ENCODE measurements at places on chromosomes 7 and 10. TPM values are rescaled to one million over a fixed set of nuclear protein-coding genes. Genes with fewer than 3 reads are reported as not detected.
A peak's percentile ranks its signal among the peaks of the same experiment; 100 is the strongest.

DNA sequence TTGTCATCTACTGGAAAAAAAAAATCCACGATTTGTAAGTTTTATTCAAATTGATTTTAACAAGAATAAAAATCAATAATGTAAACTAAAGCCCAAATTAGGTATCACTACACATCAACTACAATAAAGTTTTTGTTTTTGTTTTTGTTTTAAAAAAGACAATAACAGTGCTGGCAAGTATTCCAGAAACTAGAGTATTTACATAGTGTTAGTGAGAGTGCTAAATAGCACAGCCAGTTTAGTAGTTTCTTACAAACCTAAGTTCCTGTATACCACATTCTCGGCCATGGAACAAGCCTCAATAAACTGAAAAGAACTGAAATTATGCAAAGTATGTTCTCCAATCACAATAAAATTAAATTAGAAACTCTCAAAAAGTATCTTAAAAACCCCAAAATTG is 8.1 kb downstream of the ARHGAP12 start:
- H3K27me3 ChIP-seq, result no peaks in the 10 kb centered on the region
- no peak overlapping the region for H3K4me3 ChIP-seq
- peaks cover 75% of the 10 kb centered on the region for H3K4me1 ChIP-seq

GRCh38 chr10:88896994-88897853 is 17.2 kb downstream of the STAMBPL1 start:
- H3K27ac ChIP-seq, result peak overlapping the region; percentile 2
- H3K4me3 ChIP-seq, result no peak overlapping the region
- peaks cover 62% of the 10 kb centered on the region for H3K36me3 ChIP-seq
- H3K27me3 ChIP-seq, result no peaks in the 10 kb centered on the region

DNA sequence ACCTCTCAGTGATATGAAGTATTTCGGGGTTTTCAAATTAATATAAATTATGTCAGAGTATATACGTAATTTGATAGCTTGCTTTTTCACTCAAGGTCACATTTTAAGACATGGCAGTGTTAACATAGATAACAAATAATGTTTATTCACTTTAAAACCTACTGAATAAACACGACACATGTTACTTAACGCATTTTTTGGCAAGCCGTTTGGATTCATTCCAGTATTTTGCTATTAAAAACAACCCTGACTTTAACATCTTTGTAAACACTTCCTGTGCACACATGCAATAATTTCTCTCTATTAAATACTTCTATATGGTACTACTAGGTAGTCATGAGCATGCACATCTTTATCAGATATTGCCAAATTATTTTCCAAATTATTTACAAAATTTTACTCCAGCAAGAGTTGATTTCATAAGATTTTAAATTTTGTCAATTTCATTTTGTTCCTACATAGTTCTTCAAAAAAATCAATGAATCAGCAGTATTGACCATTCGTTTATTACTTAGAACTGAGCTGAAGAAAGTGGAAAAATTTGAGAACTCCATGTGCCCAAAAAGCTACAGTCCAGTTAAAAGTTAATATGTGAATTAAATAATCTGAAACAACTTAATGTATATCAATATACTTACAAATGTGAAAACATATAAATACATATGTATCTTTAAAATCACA is 26.8 kb upstream of the THSD7A start:
- no peaks in the 10 kb centered on the region for H3K4me1 ChIP-seq
- no peak overlapping the region for H3K27ac ChIP-seq
- no peak for DNase-seq
- no peaks in the 10 kb centered on the region for H3K27me3 ChIP-seq
- no peaks in the 10 kb centered on the region for H3K36me3 ChIP-seq
- no peak overlapping the region for H3K4me3 ChIP-seq

DNA sequence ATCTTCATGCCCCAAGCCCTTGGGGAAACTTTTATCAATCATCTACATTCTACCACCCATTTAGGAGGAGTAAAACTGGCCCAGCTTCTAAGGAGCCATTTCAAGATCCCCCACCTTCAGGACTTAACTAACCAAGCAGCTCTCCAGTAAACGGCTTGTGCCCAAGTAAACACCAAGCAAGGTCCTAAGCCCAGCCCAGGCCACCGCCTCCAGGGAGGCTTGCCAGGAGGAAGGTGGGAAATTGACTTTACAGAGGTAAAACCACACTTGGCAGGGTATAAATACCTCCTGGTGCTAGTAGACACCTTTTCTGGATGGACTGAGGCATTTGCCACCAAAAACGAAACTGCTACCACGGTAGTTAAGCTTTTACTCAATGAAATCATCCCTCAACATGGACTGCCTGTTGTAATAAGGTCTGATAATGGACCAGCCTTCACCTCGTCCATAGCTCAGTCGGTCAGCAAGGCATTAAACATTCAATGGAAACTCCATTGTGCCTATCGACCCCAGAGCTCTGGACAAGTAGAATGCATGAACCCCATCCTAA is 5.6 kb downstream of the AKR1B15 start:
- no peaks in the 10 kb centered on the region for H3K27me3 ChIP-seq
- no peak for DNase-seq
- H3K4me3 ChIP-seq, result no peak overlapping the region
- no peak overlapping the region for H3K27ac ChIP-seq
- no peaks in the 10 kb centered on the region for H3K4me1 ChIP-seq

Gene TEX47
- not detected for total RNA-seq

DNA sequence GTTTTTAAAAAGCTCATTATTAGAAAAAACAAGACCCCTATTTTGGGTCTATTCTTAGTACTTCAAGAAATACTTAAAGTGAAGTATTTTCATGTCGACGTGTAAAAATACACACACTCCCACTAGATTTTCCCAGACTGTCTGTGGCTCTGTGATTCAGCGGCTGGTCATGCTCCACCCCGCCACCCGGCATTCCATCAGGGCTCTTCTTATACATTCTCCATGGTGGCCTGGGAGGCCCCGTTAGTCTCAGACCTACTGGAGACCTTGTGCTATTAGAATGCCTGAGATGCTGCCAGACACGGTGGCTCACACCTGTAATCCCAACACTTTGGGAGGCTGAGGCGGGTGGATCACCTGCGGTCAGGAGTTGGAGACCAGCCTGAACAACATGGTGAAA is 13.1 kb downstream of the TECPR1 start:
- no peak for DNase-seq
- H3K4me3 ChIP-seq, result no peak overlapping the region
- no peaks in the 10 kb centered on the region for H3K27me3 ChIP-seq
- H3K4me1 ChIP-seq, result no peaks in the 10 kb centered on the region
- peaks cover 39% of the 10 kb centered on the region for H3K36me3 ChIP-seq

Gene CDHR3
- total RNA-seq, result 3.7 TPM

- peaks cover 2% of the 10 kb centered on the region for H3K27me3 ChIP-seq
- no peak overlapping the region for H3K4me3 ChIP-seq
- no peak for DNase-seq
- no peaks in the 10 kb centered on the region for H3K36me3 ChIP-seq
- H3K4me1 ChIP-seq, result peaks cover 4% of the 10 kb centered on the region
Observed at GRCh38 chr10:69665474-69666320, 35.6 kb downstream of the FAM241B start.

Gene AKR1B1
- 106 TPM for total RNA-seq

DNA sequence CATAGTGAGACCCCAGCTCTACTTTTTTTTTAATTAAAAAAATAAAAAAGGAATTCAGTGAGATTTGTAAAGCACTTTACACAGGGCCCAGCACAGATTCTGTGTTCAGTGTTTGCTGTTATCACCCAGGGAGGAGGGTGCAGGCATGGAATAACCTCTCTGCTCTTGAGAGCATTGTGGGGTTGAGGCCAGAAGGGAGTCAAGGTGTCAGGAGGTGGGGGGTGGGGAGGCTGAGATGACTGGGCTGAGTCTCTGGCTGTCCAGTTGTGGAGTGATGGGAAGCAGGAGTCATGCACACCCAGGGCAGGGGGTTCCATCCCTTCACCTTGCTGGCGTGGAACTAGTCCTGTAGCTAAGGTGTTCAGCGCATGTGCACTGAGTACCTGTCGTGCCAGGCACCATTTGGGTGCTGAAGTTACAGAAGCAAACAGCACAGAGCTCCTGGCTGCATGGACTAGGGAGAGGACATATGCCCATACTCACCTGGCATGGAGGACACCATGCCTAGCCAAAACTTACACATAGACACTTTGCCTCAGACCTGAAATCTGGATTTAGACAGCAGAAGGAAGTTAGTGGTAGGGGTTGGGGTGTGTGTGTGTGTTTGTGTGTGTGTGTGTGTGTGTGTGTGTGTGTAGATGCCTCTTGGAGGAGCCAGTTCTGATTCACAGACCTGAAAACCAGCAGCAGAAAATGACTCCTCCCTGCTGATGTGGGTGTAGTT is 69.2 kb upstream of the LRRC4 start:
- H3K4me1 ChIP-seq, result peaks cover 19% of the 10 kb centered on the region
- H3K27me3 ChIP-seq, result peaks cover 3% of the 10 kb centered on the region
- DNase-seq, result no peak
- H3K36me3 ChIP-seq, result peaks cover 6% of the 10 kb centered on the region
- no peak overlapping the region for H3K4me3 ChIP-seq
- H3K27ac ChIP-seq, result no peak overlapping the region

DNA sequence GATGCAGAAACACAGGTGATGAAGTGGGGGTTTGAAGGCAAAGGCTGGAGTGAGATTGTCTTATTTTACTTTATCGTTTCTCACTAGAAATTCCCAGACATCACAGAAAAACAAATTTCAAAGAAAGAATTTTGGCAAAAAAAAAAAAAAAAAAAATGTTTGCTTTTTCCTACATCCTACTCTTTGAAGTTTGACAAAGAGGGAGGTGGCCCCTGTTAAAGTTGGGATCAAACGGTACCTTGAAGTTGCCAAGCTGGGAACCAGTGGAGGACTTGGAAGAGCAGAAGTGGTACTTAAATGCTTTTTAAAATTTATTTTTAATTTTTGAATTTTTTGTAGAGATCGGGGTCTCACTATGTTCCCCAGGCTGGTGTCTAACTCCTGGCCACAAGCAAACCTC is 63.9 kb upstream of the KIF5B start:
- H3K4me3 ChIP-seq, result no peak overlapping the region
- no peaks in the 10 kb centered on the region for H3K4me1 ChIP-seq
- H3K36me3 ChIP-seq, result peaks cover 3% of the 10 kb centered on the region

DNA sequence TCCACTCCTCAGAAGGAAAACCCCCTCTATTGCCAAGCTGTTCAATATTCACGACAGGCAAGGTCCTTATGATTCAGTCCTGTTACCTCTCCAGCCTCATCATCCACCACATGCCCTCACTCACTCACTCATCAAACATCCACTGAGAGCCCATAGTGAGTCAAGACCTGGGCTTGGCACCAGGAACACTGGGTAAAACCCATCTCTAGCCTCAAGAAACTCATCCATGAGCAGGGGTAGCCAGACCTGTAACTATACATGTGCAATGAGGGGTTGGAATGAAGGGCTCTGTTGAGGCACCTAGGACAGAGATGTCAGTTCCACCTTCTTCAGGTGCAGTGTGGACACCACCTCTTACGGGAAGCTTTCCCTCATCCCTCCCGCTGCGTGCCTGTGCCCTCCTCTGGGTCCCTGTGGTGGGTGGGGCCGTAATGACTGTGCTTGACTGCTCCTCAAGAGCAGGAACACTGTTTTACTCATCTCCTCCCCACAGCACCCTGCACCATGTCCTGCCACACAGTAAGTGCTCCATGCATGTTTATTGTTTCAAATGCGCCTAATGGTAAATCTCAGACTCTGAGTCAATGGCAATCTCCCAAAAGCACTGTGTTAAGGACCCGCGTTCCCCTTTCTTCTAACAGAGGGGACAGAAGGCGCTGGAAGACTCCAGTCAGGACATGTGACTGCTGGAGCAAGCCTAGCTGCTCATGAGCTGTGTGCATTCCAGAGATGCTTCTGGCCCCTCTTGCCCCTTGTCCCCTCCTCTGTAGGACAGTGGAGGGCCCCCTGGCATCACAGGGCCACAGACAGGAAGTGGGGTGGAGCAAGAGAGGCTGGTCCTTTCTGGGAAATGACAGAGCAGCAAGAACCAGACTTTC is 95.4 kb downstream of the HIPK2 start:
- H3K27me3 ChIP-seq, result no peaks in the 10 kb centered on the region
- H3K36me3 ChIP-seq, result peaks cover 33% of the 10 kb centered on the region
- peaks cover 46% of the 10 kb centered on the region for H3K4me1 ChIP-seq
- peak overlapping the region; percentile 78 for H3K27ac ChIP-seq
- DNase-seq, result peak; percentile 27

DNA sequence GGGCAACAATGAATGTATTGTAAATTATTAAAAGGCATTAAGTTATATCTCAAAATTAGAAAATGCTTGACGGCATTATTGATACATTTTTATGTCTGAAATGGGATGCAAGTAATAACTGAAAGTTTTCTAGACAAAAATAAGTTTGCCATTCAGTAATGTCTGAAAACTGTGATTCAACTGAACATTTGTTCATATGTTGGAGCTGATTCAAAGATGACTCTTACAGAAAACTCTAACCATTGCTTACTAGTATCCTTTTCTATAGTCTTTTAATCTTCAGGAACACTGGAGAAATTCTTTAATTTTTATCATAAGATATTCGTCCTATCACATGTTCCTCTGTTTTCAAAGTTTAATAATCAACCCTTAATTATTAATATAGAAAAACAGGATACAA is 71.1 kb upstream of the TFEC start:
- H3K4me3 ChIP-seq, result no peak overlapping the region
- H3K4me1 ChIP-seq, result no peaks in the 10 kb centered on the region
- no peaks in the 10 kb centered on the region for H3K36me3 ChIP-seq
- no peak for DNase-seq

Gene SEMA4G
- 1.1 TPM for total RNA-seq

Gene CPA2
- total RNA-seq, result not detected

Gene PAX2
- total RNA-seq, result not detected

- DNase-seq, result peak; percentile 67
- H3K36me3 ChIP-seq, result peaks cover 9% of the 10 kb centered on the region
- H3K27ac ChIP-seq, result peak overlapping the region; percentile 16
- no peak overlapping the region for H3K4me3 ChIP-seq
Observed at GRCh38 chr7:7681191-7681935, 37.0 kb downstream of the RPA3 start.

Gene PRTFDC1
- 0.27 TPM for total RNA-seq

- peaks cover 33% of the 10 kb centered on the region for H3K27me3 ChIP-seq
- H3K27ac ChIP-seq, result no peak overlapping the region
Observed at GRCh38 chr7:155363852-155364600, 66.3 kb downstream of the INSIG1 start.

Gene C10orf62
- not detected for total RNA-seq

- peak overlapping the region; percentile 100 for H3K27ac ChIP-seq
- H3K36me3 ChIP-seq, result peaks cover 43% of the 10 kb centered on the region
- DNase-seq, result no peak
Observed at GRCh38 chr10:60778971-60779796, 906 bp downstream of the CDK1 start.

Gene URGCP
- total RNA-seq, result 27.1 TPM

Gene LHFPL3
- not detected for total RNA-seq

- H3K36me3 ChIP-seq, result peaks cover 62% of the 10 kb centered on the region
Observed at GRCh38 chr7:158740657-158741293, 36.2 kb upstream of the NCAPG2 start.

GRCh38 chr7:155464948-155465739 is 7.2 kb downstream of the EN2 start:
- H3K36me3 ChIP-seq, result no peaks in the 10 kb centered on the region
- no peak overlapping the region for H3K27ac ChIP-seq
- peaks cover 86% of the 10 kb centered on the region for H3K27me3 ChIP-seq
- H3K4me1 ChIP-seq, result peaks cover 3% of the 10 kb centered on the region
- DNase-seq, result no peak
- H3K4me3 ChIP-seq, result no peak overlapping the region

Data from activated CD4-positive, alpha-beta T cell treated with anti-CD3 and anti-CD28 coated beads, Interleukin-2, amount 10 ng/mL, durations not matched to agents 7 days and 5 days (primary cell).